Pancreas (tissue), 10 donors: ENCODE measurements at places on chromosomes 7 and 10. TPM values are rescaled to one million over a fixed set of nuclear protein-coding genes. Genes with fewer than 3 reads are reported as not detected.

The GARIN1A gene
- total RNA-seq: 1.3 TPM

The RARRES2 gene
- total RNA-seq: 278 TPM

The INSIG1 gene
- 48.3 TPM for total RNA-seq

The NKX1-2 gene
- total RNA-seq: not detected
